ENCODE measurements at places on chromosomes 1 and 21.

DNA sequence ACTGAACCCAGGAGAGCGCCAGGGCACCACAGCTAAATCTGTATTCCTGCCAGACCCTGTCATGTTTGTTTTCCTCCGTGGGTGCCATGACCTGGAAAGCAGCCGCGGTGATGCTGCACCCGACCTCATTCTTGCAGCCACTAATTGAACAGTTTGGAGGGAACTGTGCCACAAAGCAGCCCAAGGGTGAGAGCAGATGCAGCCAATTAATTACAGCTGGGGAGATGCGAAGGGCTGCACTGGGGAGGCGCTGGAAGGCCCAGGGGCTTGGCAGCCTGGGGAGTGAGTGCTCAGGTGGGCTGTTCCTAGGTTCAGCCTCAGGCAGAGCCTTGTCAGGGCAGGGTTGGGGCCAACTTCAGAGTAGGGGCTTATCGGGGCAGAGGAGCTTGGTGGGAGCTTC is 158.4 kb upstream of the CD34 start:
- no peak for DNase-seq

DNA sequence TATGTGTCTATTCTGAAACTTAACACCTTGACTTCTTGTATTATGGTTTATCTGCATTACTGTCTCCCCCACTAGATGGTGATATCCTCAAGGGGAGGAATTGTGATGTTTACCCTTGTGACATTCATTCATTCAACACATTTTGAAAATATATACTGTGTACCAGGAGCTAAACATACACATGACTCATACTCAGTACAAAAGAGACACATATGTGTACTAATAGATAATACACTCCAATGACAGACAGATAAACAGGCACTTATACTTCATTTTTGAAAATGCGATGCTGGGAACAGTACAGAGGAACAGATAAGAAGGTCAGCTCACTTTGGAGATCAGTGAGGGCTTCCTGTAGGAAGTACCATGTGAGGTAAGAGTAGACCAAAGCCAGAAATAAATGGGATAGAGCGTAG is 8.9 kb upstream of the RAB3GAP2 start:
- no peak for DNase-seq

DNA sequence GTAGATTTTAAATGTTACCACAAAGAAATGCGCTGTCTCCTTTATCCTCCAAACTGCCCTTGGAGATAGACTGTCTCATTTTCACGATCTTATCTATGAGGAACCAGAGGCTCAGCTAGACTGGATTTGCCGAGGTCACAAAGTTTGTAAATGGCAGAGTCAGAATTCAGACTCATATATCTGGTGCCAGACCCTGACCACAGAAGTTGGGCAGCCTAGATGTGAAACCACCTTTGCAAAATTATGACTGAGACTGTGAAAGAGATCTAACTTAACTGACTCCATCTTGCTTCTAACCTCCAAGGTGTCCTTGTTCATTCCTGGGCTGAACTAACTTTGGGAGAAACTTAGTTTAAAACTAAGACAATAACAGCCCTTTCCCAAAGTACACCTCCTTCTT is 14.1 kb downstream of the CNR2 start:
- no peak for DNase-seq

DNA sequence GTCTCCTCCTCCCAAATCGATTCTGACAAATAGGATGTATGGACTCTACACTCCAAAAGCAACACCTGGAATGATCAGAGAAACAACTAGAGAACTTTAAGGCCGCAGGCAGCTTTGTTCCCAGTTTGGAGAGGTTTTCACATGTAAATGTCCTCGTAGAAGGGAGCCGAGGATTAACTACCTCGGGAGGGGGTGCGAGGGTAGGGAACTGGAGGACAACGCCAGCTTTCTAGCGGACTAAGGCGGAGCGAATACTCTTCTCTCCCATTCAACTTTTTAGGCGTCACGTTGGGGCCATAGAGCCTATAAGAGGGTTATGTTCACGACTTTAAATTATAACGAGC is 1.2 kb downstream of the SCAF4 start:
- DNase-seq, result no peak

GRCh38 chr1:163161337-163161736 is 41.4 kb downstream of the RGS5 start:
- no peak for DNase-seq

DNA sequence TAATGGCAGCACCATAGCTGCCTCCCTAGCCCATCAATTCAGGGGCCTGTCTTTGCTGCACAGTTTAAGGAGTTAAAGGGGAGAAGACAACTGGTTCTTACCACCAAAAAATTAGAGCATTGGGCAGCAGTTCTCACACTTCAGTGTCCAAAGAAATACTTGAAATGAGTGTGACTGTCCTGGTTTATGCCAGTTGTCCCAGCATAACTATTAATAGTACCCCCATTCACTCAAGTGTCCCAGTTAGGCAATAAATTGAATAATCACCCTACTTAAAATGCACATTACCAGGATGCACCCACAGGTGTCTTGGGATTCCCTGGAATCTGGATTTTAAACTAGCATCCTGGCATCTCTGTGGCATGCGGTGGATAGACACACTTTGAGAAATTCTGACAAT is 51.1 kb downstream of the FAM163A start:
- no peak for DNase-seq

DNA sequence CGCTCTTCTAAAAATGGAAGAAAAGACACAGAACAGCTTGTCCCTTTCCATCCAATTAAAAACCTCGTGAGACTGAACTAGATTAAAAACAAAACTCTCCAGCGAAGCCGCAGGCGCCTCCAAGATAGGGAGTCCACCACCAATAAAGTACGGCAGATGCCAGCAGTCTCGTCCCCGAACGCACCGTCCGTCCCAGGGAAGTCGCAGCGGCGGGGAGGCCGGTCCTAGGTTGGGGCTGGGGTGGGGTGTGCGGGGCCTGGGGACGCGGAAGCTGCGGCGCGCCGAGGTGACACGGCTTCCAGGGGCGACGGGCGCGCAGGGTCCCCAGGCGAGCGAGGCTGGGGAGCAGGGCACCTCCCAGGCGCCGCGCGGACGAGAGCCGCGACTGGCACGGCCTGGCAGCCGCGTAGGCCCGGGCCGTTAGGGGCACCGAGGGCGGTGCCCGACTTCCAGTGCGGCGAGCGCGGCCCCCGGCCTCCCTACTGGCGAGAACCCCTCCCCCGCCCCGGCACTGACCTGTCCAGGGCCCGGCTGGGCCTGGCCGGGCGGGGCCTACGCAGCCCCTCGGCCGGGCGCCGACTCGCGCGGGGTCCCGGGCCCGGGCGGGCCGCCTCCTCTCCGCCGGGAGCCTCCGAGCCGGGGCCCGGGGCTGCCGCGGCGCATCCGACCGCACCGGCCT is 28.3 kb upstream of the A3GALT2 start:
- peak; percentile 3 for DNase-seq

- DNase-seq, result no peak
Measured at GRCh38 chr1:158286941-158287346, 2.8 kb upstream of the CD1C start.

All from stimulated activated CD4-positive, alpha-beta T cell treated with anti-CD3 and anti-CD28 coated beads, Interleukin-1b, Interleukin-23, amount 100 ng/mL, for 1 hour (primary cell).